ENCODE measurements at places on chromosomes 12 and 14.

DNA sequence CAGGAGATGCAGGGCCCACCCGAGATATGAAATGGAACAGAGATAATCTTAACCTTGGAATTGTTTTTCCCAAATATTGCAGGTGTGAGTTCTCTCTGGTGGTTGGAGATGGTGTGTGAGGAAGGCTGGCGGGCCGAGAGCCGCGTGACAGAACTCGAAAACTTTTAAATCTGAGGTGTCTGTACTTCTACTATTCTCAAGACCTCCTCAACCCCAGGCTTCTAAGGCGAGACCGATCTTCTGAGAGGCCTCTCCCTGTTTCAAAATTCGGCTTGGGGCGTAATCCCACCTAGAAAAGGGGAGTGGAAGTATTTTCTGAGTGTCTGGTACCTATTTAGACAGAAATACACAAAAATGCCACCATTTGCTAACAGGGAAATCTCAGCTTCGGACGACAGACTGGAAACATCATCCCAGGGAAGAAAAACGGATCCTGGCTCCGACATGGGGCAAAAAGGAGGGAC, 611 bp downstream of the SARNP start:
- no peak for DNase-seq

GRCh38 chr12:42291680-42292079, 34.2 kb downstream of the ZCRB1 start:
- DNase-seq: no peak

DNA sequence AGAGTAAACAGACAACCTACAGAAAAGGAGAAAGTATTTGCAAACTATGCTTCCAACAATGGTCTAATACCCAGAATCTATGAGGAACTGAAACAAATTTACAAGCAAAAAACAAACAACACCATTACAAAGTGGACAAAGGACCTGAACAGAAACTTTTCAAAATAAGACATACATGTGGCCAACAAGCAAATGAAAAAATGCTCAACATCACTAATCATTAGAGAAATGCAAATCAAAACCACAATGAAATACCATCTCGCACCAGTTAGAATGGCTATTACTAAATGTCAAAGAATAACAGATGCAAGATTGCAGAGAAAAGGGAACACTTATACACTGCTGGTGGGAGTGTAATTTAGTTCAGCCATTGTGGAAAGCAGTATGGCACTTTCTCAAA, 125.8 kb downstream of the C12orf42 start:
- DNase-seq: no peak

- no peak for DNase-seq
Measured at GRCh38 chr14:68580671-68581070, 212.2 kb downstream of the ZFP36L1 start.

DNA sequence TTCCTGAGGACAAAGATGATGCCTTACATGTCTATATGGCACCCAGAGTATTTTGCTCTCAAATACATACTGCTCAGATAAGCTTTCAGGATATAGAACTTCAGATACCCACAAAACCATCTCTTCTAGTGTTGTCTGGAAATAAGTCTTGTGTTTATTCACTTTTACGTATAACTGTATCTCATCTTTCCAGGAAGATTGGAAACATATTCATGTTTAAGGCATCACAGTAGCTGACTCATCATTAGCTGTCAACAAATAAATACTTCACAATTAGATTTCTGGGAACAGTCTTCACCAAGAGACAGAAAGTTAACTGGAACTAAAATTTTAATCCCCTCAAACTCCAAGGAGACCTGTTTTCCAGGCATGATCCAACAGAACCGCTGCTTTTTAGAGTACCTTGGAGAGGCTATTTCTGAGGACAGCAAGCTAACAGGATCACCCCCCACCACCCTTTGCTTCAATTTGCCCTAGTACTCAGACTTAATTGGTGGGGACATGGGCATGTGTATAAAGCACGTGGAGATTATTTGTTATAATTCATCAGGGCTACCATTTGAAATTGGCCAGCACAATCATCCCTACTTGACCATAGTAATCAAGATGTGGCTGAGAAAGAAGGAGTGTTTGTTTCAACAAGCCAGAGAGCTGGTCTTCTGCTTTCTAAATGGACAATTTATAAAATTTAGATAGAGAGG, 129.3 kb upstream of the HIF1A start:
- DNase-seq: peak; percentile 94

GRCh38 chr14:53539489-53540126, 386.5 kb upstream of the DDHD1 start:
- DNase-seq: peak; percentile 87

DNA sequence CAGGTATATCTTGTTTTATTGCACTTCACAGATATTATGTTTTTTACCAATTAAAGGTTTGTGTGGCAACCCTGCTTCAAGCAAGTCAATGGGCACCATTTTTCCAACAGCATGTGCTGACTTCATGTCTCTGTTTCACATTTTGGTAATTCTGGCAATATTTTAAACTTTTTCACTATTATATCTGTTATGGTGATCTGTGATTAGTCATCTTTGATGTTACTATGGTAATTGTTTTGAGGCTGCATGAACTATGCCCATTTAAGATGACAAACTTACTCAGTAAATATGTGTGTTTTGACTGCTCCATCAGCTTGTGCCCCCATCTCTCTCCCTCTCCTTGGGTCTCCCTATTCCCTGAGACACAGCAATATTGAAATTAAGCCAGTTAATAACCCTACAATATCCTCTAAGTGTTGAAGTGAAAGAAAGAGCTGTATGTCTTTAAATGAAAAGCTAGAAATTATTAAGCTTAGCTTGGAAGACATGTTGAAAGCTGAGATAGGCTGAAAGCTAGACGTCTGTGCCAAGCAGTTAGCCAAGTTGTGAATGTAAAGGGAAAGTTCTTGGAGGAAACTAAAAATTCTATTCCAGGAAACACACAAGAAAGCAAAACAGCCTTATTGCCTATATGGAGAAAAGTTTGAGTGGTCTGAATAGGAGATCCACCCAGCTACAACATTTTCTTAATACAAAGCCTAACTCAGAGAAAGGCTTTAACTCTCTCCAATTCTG, 365.1 kb downstream of the ATP23 start:
- no peak for DNase-seq

DNA sequence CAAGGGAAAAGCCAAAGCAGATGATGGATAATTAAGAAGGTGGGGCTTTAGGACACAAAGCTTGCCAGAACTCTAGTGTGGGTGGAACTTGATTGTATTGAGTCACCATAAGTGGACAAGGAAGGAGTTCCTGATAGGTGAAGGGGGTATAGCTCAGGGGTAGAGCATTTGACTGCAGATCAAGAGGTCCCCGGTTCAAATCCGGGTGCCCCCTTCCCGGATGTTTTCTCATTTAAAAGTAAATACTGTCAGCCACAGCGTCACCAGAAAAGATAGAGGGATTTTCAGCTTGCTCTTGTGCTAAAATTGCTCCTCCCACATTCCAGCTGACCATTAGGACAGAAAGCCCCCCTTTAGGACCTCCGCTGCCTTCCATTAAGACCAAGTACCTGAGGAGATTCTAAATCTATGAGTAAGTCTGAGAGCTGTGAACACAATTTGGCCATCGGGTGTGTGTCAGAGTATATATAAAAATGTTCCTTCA, 36.6 kb downstream of the DCAF4 start:
- peak; percentile 90 for DNase-seq

DNA sequence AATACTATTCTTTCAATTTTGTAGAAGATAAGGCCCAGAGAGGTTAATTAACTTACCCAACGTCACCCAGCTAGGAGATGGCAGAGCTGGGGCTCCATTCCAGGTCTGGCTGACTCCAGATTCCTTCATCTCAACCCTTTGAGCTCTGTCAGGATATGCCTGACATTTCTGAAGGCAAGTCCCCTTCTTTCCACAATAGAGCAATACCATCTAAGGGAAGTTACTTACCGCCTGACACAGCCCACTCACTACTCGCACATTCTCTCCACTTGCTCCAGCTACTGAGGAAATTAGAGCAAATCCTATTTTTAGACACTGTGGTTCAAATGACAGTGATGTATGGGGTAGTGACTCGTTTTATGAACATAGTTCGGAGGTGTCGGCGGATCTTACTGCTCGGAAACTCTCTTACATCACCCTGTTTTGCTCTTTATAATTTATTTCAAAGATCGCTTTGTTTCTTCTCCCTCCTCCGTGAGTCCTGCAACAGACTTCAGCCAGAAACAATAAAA, 2.0 kb upstream of the WSCD2 start:
- no peak for DNase-seq

GRCh38 chr14:72600551-72601330, 293.2 kb downstream of the DPF3 start:
- no peak for DNase-seq

- DNase-seq: no peak
Measured at GRCh38 chr14:94643316-94644101, 31.3 kb downstream of the SERPINA3 start.

GRCh38 chr14:72118841-72119240, 186.6 kb downstream of the RGS6 start:
- no peak for DNase-seq

DNA sequence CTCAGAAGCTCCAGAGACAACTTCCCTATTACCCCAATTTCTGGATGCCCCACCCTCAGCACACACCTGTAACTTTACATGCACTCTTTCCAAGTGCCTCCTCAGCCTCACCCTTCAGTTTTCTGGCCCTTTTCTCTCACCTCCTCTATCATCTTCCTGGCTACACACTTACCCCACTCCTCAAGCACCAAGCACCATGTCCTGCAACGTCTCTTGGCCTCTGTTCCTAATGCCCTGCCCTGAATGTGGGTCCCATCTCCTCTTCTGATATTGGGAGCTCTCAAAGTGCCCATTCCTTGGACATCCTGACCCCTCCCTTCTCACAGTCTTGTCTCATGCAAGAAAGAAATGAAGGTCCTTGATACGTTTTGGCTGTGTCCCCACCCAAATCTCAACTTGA, 1.2 kb downstream of the KRT72 start:
- no peak for DNase-seq

- DNase-seq: no peak
Measured at GRCh38 chr12:52832985-52833905, 866 bp downstream of the KRT79 start.
